Fibroblast of skin of left quadriceps (primary cell): ENCODE measurements at places on chromosomes 3 and 15.
A peak's percentile ranks its signal among the peaks of the same experiment; 100 is the strongest.

GRCh38 chr3:170493712-170494182, 75.1 kb downstream of the CLDN11 start:
- DNase-seq: peak; percentile 60

DNA sequence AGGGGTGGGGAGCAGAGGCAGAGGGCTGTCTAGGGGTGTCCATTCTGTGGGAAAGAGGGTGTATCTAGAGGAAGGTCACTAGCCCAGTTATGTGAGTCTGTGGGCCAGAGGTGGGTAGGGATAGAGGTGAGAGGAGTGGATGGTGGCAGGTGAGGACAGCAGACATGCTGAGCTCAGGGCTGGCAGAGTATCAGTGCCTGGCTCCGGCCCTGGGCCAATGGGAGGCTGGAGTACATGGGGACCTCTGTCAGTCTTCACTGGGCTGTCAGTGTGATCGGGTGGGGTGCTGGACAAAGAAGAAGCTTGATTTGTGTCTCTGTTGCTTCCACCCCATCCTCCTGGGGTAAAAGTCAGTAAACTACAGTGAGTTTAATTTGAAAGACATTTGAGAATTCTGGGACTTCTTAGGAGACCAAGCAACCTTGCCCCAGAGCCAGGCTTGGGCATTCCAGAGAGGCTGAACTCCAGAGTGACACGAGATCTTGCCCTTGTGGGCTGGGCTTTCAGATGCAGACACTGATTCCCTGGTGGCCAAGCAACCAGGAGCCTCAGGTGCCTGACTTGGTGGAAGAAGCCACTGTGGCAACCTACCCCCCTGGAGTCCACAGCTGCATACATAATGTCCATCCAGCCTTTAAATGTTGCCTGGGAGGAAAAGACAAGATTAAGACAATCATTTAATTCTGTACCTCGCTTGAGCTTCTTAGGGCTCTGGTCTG, 60.7 kb downstream of the EXOG start:
- DNase-seq: no peak

DNA sequence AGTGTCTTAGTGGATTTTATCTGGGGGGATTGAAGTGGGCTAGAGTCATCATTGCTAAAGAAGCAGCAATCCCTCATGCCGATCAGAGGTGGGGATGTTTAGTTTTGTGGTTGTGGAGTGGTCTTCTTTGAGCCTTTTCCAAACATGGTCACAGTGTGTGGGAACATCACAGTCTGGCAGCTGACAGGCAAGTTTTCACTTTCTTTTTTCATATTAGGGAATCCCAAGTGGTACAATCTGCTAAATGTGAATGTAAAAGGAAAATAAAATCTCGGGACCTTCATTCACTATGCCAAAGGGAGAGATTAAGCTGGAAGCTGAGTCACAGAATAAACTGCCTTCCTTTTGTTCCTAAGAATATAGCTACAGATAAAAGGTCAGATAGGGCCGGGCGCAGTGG, 10.4 kb upstream of the CX3CR1 start:
- no peak for DNase-seq

DNA sequence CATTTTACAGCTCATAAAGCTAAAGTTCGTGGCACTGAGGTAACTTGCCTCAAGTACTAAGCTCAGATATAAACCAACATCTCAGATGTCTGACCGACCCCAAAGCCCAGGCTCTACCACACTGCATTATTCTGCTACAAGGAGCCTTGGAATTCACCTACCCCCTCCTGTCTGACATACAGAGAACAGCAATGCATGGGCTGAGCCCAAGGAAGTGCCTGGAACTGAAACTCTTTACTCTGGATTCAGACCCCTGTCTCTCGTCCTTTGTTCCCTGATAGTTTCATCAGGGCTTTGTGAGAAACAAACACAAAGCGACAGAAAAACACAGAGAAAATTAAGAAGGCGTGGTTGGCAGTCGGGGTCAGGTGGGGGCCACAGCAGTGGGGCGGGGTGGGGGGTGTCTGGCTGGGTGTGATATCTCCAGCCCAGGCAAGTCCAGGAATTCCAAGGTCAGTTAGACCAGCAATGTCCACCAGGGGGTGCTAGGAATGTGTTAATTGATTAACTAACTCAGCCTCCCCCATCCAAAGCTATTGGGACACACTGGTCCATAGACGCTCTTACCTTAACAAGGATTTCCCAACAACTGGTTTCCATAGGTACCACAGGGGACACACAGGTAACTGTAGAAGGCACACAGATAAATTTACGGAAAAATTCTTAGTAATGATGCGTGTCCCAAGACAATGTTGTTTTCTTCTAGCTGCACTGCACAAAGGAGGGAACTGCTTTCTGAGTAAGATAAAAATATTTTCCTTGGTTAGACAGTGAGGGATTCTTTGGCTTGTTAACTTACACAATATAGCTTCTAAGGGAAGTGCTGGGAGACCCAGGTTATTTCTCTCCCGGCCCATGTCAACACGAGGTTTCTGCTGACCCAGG, 18.8 kb upstream of the SSUH2 start:
- DNase-seq: peak; percentile 42

- DNase-seq: no peak
Measured at GRCh38 chr15:25727867-25728600, 135.1 kb downstream of the ATP10A start.

- no peak for DNase-seq
Measured at GRCh38 chr15:62711691-62712454, 330.7 kb upstream of the TPM1 start.

DNA sequence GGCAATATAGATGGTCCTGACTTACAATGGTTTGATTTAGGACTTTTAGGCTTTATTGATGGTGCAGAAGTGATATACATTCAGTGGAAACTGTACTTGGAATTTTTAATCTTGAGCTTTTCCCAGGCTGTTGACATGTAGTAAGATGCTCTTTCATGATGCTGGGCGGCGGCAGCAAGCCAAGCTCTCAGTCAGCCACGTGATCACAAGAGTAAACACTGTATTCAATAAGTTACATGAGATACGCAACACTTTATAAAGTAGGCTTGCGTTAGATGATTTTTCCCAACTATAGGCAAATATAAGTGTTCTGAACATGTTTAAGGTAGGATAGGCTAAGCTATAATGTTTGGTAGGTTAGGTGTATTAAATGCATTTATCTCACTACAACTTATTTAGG, 17.9 kb downstream of the PARP9 start:
- DNase-seq: no peak

GRCh38 chr3:78659386-78659987, 1108.3 kb downstream of the ROBO1 start:
- peak; percentile 12 for DNase-seq

DNA sequence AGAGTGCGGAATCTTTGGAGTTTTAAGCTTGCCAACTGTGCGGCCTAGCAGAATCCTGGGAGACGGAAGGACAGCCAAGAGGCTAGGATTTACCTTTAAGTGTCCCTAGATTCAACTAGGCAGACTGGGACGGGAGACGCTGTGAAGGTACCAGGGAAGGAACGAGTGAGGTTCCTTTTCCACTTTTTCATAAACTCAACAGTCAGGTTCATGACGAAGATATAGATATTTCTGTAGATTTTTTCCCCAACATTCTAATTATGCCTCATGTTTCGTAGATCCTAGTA, 564 bp upstream of the GABPB1 start:
- no peak for DNase-seq

- DNase-seq: peak; percentile 21
Measured at GRCh38 chr3:36868614-36869436, 76.0 kb downstream of the TRANK1 start.

GRCh38 chr3:54211097-54211496, 88.7 kb downstream of the CACNA2D3 start:
- no peak for DNase-seq

GRCh38 chr3:184578822-184579221, 17.2 kb downstream of the EPHB3 start:
- no peak for DNase-seq

- no peak for DNase-seq
Measured at GRCh38 chr15:91183596-91183995, 83.5 kb downstream of the SV2B start.

DNA sequence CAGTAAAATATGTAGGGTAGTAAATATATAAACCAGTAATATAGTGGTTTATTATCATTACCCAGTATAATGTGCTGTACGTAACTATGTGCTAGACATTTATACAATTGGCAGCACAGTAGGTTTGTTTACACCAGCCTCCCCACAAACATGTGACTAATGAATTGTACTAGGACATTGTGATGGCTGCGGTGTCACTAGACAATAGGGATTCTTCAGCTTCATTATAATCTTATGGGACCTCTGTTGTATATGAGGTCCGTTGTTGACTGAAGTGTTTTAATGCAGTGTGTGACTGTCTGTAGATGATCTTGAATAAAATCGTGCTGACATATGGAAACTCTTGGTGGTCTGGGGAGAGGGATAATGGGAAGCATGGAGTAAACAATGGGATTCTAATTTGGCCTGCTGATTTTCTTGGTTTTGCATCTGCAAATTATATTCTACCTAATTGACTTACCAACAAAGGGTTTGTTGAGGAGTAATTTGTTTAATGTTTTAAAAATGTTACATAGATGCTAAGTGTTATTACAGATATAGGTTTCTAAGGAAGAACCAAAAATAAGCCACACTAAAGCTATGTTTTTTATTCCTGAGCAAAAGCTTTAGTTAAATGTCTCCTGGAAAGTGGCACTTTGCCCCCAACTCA, 496.5 kb upstream of the TBL1XR1 start:
- DNase-seq: no peak

- no peak for DNase-seq
Measured at GRCh38 chr3:43531835-43532234, 90.0 kb downstream of the ANO10 start.

GRCh38 chr15:70832176-70832575, 21.8 kb downstream of the LARP6 start:
- DNase-seq: no peak

GRCh38 chr3:55330756-55331155, 156.3 kb downstream of the WNT5A start:
- DNase-seq: no peak

GRCh38 chr15:40344631-40345120, 3.9 kb upstream of the CCDC9B start:
- DNase-seq: no peak

- DNase-seq: no peak
Measured at GRCh38 chr15:90915216-90915807, 12.2 kb downstream of the MAN2A2 start.

DNA sequence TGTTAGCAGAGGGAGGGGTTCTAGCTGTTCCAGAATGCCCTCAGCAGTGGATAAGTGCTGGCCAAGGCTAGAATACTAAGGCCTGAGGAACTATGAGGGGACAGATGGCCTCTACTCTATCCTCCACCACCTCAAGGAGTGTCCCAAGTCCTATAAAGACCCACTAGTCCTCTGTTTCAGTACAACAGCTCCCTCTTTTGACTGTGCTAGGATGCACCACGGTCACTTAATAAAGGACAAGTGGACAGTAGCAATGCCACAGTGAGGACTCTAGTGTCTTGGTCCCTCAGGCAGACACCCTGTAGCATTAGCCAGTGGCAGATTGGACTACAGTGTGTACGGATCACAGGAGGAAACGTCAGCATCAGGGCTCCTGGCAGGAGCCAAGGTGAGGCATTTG, 171.8 kb upstream of the PROK2 start:
- no peak for DNase-seq

DNA sequence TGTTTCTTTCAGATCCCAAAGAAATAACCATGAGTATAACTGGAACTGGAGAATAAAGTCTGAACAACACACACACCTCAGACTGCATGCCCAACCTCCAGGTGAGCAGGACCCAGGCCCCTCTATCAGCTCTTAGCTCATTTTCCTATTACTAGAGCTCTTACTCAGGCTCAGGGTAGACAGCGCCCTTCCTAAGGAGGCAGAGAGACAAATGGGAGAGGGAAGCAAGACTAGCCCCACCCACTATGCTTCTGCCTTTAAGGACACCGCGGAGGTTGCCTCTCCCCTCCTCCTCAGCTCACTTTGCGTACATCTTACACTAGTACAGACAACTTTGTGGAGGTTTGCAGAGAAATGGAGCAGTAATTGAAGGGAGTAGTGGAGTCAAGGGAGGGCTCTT, 44.0 kb upstream of the GLCE start:
- no peak for DNase-seq

DNA sequence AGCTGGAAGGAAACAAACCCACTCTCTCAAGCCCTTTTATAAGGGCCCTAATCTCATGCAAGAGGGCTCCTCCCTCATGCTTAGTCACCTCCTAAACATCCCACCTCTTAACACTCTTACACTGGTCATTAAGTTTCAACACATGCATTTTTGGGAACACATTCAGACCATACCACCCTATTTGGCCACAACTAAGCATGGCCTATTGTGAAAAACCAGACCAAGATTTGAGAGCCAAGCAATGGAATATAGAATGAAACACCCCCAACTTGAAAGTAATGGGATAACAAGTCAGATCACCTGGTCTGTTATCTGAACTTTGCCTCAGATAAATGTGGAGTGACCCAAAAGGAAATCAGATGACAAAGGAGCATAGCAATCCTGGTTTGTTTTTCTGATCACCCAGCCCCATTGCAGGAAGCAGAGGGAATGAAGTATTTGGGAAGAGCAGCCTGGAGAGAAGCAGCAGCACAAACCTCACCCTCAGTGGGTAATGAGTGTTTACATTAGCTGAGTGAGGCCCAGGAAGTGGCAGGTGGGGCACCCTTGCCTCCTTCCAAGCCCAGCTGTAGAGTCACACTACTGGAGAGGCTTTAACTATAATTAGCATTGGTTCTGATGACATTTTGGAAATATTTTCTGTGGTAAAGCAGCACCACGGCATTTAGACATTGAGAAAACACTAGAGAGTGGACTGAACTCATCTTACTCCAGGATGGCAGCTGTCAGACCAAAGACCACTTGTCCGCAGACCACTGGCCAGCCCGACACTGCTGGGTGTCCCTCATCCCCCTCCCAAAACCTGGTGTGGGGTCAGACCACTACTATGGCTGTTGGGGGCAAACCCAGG, 48.8 kb upstream of the PRTG start:
- peak; percentile 25 for DNase-seq

DNA sequence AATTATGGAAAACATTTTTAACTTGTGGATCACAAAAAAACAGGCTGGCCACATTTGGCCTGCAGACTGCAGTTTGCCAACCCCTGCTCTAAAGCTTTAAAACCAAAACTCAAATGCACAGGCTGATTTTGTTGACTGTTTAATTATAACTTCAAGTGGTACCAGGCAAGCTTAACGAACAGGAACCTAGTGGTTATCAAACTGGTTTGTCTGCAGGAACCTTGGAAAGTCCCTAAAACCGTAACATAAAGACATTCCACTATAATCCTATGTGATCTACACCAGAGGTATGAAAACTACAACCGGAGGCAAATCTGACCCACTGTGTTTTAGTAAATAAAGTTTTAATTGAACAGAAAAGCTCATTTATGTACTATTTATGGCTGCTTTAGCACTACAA, 52.4 kb downstream of the TBL1XR1 start:
- no peak for DNase-seq

DNA sequence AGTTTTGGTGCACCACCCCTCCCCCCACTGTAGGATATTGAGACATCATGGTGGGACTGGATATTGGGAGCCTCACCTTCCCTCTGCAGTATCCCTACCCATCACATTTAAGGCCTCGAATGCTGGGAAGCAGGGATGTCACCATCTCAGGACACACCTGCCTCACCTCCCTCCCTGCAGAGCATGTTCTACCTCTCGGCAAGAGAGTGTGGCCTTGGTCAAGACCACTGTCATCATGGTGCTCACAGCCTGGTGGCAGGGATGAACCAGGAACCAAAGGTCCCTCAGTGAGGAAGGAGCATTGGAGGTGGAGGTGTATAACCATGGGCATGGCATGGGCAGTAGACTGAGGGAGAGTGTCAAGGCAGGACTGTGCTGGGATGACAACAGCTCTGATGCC, 104.8 kb downstream of the CORO2B start:
- DNase-seq: no peak
